ENCODE measurements at places on chromosomes 11 and 22.

- DNase-seq: no peak
Observed at GRCh38 chr22:39724390-39724789, 153.8 kb downstream of the CACNA1I start.

GRCh38 chr11:68584097-68584496, 100.2 kb upstream of the GAL start:
- peak; percentile 60 for DNase-seq

DNA sequence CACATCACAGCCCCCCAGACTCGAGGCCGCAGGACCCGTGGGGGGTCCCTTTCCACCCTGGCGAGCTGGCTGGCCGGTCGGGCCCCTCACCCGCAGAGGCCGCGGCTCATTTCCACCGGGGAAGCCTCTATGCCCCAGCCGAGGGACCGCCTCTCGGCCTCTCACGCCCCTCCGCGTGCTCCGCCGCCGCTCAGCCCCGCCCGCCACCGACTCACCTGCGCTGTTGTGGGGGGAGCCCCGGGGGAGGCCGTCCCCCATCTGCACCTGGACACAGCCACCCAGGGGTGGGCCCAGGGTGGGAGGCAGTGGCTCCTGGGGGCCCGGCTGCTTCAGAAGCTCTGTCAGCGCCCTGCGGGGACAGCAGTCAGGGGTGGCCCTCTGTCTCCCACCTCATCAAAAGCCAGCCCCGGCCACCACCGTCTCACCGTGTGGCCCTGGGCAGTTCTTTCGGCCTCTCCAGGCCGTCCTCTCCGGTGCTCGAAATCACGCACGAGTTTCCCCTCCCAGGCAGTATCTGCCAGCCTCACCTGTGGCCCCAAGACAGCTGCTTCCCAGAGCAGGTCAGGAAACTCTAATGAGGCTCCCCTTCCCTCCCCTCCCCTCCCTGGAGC, 3.8 kb downstream of the SHISA8 start:
- peak; percentile 27 for DNase-seq

GRCh38 chr22:49086606-49087157, 741.0 kb downstream of the BRD1 start:
- no peak for DNase-seq

- no peak for DNase-seq
Observed at GRCh38 chr11:8262552-8263108, 1.0 kb downstream of the LMO1 start.
